ENCODE measurements at places on chromosomes 2 and 18.

DNA sequence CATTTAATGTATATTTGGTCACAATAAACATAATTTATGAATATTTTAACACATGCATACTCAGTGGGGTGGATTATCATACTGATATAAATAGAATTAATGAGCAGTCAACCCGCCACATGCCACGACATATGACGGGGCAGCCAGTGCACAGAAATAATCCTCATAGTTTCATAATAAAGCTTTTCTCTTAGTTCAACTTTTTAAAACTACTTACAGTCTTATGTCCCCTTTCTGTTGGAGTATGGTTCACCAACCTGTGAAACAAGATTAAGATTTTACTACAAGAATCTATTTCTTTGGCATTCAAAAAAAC lies 75.6 kb upstream of the ETAA1 start:
- no peak for ATAC-seq

GRCh38 chr2:62940697-62941096 lies 109.9 kb upstream of the OTX1 start:
- no peak for ATAC-seq

DNA sequence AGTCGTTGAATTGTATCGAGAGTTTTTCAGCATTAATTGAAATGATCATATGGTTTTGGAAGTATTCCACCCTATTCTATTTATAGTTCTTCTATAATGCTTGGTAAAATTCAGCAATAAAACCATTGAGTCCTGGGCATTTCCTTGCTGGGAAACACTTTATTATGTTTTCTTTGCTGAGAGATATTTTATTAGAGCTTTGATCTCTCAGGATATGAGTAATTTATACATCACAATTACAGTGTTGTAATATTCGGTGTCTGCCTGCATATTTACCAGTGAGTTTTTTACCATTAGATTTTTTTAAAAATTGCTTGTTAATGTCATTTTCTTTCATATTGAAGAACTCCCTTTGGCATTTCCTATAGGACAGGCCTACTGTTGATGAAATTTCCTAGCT lies 402.7 kb upstream of the FSIP2 start:
- no peak for ATAC-seq

DNA sequence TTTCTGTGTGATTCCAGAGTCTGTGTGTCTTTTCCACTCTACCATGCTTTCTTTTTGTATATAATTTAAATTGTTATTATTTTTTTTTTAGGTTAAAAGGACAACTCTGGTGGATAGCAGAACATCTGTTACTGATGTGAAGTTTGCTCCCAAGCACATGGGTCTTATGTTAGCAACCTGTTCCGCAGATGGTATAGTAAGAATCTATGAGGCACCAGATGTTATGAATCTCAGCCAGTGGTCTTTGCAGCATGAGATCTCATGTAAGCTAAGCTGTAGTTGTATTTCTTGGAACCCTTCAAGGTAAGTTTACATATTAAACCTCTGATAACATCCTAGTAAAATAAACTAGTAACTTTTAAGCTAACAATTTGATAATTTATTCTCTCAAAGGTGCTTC lies 15.3 kb downstream of the SEH1L start:
- no peak for ATAC-seq

DNA sequence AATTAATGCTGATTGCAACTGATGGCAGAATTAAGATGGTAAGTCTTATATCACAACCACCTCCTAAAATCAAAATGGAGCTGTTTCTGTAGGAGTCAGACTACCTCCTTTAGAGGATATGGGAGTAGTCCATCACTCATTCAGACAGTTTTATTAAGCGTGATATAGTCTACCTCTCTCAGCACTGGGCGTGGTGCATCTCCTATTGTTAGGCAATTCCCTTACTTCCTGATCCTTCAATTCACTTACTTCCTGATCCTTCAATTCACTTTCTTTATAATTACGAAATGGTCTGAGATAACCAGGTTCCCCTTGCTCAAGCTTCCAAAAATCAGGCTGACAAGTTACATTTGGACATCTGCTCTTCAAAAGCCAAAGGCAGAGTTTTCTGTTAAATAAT lies 31.9 kb downstream of the ATP8B1 start:
- ATAC-seq: no peak

GRCh38 chr2:60820416-60821132 lies 60.8 kb upstream of the REL start:
- ATAC-seq: no peak

DNA sequence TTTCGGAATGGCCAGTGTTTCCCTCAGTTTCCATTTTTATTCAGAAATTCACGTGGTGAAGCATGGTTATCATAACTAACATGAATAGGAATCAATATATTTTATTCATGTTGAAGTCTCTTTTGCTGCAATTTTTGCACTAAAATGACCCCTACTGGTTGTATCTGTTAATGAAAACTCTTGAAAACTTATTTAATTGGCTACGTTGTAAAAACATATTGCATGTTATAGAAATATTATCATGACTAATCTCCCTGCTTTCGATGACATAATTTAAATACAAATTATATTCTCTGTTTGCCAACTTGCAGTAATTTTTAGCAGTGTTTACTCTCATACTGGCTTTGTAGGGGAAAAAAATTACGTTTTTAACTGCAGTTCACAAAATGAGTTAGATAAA lies 3.5 kb downstream of the CRIM1 start:
- ATAC-seq: no peak

- no peak for ATAC-seq
Measured at GRCh38 chr2:190986221-190986953, 27.6 kb downstream of the STAT1 start.

DNA sequence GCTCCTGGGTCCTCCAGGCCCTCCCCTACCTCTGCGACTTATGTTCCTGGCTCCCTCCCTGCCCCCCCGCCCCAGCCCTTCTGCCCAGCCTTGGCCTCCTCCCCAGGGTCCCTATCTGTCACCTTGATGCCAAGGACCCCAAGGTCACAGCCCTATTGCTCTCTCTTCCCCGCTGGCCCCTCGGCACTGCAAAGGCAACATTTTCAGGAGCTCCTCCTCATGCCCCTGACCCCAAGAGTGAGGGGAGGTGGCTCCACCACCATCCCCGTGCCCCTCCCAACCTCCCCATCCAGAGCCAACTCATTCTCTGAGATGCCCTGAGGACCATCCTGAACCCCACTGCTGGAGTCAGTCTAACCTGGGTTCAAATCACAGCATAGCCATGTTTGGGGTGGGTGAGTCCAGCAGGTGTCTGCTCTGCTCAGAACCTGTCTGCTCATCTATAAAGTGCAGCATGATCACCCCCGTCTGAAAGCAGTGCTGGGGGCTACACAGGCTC lies 11.7 kb downstream of the LIMS2 start:
- ATAC-seq: no peak

DNA sequence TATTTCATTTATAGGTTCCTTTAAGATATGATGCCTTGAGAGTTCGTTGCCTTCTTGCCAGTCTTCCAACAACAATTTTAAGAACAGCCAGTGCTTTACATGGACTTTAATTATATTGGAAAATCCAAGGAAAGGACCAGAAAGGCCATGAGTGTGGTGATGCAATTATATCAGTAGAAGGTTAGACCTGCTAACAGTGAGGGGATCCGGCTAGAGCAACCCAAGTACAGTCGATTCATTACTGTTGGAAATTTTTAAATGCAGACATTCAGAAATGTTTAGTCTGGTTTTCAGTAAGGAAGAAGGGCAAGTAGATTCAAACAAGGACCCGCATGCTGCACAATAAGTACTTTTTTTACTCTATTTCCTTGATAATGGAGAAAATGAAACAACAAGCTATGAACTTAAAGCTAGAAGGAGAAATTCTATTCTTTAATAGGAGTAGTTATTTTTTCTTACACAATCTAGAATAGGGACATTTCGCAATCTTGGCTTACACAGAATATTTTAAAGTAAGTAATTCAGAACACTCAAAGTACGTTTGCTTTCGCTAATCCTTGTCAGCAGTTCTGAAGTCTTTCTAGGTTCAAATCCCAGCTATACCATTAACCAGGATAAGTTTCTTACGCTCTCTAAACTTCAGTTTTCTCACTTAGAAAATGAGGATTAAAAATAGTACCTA lies 405.5 kb downstream of the MEIS1 start:
- ATAC-seq: no peak

DNA sequence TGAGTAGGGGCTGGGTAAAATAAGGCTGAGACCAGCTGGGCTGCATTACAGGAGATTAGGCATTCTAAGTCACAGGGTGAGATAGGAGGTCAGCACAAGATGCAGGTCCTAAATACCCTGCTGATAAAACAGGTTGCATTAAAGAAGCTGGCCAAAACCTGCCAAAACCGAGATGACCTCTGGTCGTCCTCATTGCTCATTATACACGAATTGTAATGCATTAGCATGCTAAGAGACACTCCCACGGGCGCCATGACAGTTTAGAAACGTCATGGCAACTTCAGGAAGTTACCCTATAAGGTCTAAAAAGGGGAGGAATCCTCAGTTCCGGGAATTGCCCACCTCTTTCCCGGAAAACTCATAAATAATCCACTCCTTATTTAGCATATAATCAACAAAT lies 132.2 kb downstream of the ARL4C start:
- ATAC-seq: no peak

DNA sequence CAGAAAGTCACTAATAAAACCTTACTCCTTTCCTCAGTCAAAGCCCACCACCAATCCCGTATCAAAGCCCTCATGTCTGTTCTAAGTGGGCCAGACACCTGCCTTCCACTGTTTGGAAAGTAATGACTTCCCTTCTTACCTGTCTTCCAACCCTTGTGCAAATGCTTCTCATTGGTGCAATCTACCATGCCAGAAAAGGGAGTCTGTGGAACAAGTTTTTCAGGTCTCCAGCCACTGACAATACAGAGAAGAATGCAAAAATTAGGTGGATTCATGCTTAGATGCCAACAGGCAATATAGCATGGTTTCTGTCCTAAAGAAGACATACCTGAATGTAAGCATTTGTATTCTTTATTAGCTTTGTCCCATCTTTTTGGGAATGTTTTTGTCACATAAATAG lies 1140.6 kb upstream of the LRRTM1 start:
- no peak for ATAC-seq

- no peak for ATAC-seq
Measured at GRCh38 chr18:3051718-3052410, 38.9 kb upstream of the LPIN2 start.

DNA sequence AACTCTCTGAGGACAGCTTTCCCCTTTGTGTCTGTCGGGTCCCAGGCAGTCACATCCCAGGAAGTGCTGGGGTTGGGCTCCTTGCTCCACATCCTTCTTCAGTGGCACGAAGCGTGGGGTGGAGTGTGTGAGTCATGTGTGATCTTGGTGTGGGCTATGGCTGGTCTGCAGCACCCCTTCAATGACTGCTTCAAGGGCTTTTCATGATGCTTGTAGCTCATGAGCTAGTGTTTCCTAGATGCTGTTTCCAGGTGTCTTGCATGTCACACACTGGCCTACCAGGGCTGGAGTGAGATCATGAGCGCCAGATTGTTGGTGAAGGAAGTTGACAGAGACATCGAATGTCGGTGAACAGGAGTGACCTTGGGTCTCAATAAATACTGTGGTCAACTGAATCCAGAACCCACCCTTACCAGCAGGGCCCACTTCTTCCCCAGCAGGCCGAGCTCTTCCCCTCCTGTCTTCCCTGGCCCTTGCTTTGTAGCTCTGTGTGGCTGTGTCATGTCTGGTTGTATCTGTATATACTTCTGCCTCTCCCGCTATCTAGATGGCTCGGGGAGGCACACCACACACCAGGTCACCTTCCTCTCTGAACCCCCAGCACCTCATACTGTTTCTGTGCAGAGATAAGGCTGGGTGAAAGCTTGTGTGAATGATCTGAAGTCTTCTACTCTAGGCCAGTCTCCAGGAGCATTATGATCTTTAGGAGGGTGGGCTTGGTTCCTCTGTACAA lies 3.8 kb downstream of the C2orf92 start:
- peak; percentile 58 for ATAC-seq

GRCh38 chr18:23529604-23530003 lies 26.3 kb downstream of the RMC1 start:
- peak; percentile 87 for ATAC-seq

GRCh38 chr2:239638376-239638775 lies 237.6 kb upstream of the HDAC4 start:
- no peak for ATAC-seq

DNA sequence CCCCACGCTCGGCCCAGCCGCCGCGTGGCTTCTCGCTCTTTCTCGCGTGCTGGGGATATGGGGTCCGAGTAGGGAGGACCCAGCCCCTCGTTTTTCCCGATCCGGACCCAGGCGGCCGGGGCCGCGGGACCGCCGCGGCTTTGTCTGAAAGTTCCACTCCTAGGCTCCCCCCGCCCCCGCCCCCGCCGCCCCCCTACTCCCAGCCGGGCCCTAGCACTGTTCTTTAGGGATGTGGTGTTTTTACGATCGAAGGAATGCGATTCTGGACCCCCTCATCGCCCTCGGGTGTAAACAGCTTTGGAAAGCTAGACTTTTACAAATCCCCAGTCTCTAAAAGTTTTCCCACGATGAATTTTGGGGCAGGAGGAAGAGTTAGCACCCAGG lies 819 bp downstream of the TGIF1 start:
- ATAC-seq: no peak

DNA sequence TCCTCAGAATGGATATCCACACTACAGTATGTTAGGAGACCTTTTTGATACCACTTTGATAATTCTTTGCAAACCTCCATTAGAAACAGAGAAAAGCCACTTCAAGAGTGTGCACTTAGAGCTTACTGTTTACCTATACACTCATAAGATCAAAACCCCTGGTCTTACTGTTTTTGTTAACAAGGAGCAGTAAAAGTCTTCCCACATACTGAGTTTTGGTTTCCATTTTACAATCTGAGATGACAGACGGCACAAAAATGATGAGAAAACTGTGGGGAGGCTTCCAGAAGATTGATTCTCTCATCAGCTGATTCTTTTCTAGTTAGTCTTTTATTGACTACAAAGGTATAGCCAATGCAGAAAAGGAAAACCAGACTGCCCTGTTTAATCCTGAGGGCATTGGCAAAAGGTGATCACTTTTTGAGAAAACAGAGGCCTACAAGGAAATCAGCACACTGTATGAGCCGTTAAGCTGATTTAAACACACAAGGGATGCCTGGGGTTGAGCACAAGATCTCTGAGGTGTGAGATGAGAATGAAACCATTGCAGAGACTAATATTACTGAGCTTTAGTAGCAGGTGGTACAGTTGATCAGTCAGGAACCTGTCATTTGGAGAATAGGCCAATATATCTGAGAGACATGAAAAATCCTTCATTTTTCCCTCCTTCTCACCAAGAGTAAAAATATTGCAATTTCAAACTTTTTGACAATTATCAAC lies 368.6 kb downstream of the GRB14 start:
- ATAC-seq: no peak

- ATAC-seq: no peak
Measured at GRCh38 chr2:18379870-18380269, 180.6 kb downstream of the RDH14 start.

DNA sequence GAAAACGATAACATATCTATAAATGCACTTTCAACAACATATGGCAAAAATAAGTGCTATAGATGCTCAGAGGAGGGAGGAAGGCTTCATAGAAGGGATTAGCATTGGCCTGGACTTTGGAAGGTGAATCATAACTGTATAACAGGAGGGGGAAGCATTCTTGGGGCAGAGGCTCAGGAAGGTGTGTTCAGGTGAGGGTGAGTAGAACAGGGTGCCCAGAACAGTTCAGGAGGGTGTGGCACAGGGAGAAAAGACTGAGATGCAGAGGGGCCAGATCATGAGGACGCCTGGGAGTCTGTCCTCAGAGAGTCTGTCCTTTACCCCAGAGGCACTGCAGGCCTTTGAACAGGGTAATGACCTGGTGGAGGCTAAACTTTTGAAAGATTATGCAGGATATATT lies 29.3 kb upstream of the MEP1B start:
- ATAC-seq: no peak

Measured in activated CD4-positive, CD25-positive, alpha-beta regulatory T cell treated with anti-CD3 and anti-CD28 coated beads, Interleukin-2, amount 50 U/mL, for 24 hours (primary cell).